ENCODE measurements at places on chromosomes 6 and 20.

- DNase-seq: no peak
Measured at GRCh38 chr6:112031960-112032359, 21.9 kb upstream of the CCN6 start.

DNA sequence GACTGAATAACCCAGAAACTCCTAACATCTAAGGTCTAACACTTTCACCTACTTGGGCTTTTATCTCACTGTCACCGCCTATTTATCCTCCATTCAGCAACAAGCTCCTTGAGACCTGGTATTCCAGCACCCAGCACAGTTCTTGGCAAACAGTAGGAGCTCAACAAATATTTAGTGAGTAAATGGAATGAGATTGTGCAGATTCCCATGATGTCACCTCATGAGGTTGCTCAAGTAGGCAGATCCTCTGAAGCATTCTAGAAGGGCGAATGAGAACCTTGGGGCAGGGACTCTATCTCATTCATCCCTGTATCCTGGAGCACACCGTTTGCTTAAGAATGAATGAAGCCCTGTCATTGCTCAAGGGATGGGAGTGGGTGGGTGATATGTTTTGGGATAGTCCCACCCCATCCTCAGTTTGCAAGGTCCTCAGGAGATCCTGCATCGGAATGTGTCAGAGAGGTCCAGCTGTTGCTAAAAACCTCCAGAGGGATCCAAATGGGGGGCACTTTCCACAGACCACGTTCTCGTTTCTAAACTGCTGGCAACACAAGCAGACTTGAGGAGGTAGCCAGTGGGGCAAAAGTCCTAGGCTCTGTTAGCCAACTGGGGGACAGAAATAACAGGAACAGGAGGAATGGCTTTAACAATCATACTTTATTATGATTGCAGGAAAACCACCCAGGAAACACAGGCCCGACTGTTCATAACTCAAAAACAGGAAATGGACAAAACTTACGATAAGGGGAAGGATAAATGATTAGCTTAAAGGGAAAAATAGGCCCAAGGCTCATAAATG, 42.0 kb downstream of the EDN1 start:
- no peak for DNase-seq

DNA sequence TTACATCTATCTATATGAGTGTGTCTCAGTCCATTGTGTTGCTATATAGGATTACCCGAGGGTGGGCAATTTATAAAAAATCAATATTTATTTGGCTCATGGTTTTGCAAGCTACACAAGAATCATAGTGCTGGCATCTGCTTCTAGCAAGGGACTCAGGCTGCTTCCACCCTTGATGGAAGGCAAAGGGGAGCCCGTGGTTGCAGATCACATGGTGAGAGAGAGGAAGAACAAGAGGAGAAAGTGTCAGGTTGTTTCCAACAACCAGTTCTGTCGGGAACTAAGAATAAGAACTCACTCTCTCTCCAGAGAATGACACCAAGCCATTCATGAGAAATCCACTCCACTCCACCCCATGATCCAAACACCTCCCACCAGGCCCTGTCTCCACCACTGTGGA, 48.2 kb upstream of the TENT5A start:
- DNase-seq: no peak

DNA sequence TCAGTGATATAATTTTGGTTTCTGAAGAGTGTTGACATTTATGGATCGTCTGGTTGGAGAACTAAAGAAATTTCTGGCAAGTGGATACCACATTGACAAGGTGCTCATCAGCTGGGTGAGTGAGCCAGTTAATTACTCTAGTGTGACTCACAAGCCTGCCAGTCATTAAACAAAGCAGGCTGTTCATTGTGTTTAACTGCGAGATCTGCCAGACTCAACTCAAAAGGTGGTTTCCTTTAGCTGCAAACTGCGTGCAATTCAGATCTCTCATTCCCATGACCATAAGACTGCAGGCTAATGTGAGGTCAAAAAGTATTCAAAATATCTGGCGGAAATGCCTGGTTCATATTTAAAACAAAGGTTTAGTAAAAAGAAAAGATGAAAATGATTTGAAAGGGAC, 32.5 kb upstream of the IYD start:
- DNase-seq: peak; percentile 41

- peak; percentile 35 for DNase-seq
Measured at GRCh38 chr6:9412951-9413559, 977.7 kb upstream of the SLC35B3 start.

GRCh38 chr20:34577061-34577460, 18.5 kb downstream of the MAP1LC3A start:
- no peak for DNase-seq

DNA sequence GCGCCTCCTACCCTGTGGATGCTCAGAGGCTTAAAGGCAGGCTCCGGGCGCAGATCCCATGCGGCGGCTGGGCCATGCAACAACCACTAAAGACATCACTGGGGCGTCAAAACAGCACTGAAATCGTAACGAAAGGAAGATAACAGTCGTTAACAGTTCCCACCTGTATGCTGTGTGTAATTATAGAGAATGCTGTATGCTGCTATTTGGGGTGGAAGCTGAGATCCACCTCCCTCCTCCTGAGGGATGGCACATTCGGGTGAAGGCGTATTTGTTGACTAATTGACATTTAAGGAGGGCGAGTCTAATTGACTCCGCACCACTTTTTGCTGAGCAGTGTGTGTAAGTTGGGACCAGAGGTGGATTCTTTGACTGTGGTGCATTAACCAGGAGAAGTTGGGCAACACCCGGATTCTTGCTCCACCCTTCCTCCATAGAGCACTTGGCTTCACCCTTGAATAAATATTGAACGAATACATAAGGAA, 687 bp downstream of the SLC35A1 start:
- DNase-seq: peak; percentile 70

DNA sequence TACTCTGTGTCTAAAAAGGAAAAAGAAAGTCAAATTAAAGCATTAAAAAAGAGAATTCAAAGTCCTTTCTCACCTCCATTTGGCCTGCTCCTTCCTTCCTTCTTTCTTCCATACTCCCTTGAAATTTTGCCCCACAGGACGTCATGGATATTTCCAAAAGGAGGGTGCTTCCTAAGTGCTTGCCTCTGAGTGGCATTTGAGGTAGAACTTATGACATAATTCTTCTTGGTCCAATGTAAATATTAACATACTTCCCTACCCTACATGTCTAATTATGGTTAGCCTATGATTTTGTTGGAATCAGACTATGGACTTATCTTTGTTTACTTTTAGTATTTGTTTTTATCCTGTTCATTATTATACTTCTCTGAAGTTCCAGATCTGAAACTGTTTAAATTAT, 132.3 kb downstream of the PFDN4 start:
- DNase-seq: no peak

DNA sequence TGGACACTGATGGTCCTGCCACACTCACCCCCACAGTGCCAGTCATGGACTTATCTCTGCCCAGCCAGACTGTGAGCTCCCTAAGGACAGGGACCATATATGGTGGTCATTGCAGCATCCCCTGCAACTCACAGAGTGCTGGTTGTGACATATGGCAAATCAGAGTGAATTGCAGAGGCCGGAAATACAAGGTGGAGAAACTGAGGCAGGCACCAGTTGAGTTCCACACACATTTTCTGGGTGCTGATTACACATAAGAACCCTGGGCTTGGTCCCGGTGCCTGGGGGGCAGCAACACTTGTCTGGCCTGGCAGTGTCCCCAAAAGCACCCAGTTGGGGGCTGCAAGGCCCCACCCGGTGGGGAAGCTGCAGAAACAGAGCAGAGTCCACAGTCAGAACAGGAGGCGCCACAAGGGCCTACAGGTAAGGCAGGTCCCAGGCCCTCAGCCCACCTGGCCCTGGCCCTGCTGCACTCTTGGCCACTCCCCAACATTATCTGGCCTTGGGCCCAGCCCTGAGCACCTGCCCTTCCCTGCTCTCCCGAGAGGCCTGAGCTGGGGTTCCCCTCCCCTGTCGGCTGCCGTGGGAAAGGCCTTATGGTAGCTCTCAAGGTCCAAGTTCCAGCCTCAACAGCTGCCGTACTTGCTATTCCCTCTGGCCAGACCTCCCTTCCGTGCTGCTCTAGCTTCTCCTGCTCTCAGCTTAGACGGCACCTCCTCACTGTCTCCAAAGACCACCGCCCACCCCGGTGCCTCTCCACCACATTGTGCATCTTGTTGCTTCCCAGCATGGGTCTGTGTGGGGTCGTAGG, 140.8 kb upstream of the PTPN1 start:
- DNase-seq: no peak
